Midbrain (tissue), 1 donor: ENCODE measurements at places on chromosomes 5 and 9.
A peak's percentile ranks its signal among the peaks of the same experiment; 100 is the strongest.

DNA sequence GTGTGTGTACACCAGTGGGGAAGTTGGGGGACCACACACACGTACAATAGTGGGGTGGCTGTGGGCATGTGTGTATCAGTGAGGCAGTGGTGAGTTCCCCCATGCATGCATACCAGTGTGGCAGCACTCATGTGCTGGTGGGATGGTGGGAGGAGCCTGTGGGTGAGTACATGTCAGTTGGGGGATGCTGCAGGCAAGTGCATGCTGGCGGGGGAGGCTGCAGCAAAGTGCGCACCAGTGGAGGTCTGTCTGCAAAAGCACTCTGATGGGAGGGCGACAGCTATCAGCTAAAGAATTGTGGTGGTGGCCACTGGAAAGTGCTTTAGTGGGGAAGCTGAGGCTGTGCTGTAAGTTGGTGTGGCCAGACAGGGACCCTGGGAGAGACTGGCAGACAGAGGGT lies 418.8 kb downstream of the KIAA0825 start:
- DNase-seq: no peak

DNA sequence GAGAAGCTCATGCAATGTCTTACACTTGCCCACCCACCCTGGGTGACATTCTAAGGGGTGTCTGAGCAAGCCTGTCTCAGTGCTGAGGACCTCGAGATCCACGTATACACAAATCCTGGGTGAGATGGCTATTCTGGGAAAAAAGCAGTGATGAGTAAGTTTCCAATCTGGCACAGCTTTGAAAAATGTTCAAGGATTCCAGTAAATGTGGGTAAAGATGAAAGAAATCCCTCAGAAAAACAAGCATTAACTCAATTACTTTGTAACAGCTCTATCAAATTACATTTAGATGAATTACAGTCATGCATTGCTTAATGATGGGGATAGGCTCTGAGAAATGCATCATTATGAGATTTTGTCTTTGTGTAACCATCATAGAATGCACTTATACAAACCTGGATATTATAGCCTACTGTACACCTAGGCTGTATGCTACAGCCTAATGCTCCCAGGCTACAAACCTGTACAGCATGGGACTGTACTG lies 26.9 kb downstream of the GOLM1 start:
- no peak for DNase-seq

- DNase-seq: no peak
Observed at GRCh38 chr9:21686738-21687137, 115.7 kb upstream of the MTAP start.

DNA sequence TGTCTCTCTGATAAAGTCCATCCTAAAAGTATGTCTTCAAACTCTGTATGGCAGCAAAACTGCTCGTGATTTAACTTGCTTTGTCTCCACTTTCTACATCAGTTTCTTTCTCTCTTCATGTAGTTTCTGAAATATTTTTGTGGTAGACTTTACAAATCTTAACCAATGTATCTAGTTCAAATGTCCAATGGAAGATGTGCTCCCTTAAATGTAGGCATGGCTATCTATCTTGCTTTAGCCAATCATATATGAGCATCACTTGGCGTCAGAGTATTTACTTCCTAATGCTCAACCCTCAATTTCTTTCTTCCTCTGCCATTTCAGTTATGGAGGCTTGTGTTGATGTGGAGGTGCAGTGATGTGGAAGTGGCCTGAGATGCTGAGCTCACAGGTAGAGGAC lies 206.1 kb upstream of the ZNF608 start:
- DNase-seq: no peak

- no peak for DNase-seq
Observed at GRCh38 chr5:26310415-26310814, 728.0 kb downstream of the CDH9 start.

DNA sequence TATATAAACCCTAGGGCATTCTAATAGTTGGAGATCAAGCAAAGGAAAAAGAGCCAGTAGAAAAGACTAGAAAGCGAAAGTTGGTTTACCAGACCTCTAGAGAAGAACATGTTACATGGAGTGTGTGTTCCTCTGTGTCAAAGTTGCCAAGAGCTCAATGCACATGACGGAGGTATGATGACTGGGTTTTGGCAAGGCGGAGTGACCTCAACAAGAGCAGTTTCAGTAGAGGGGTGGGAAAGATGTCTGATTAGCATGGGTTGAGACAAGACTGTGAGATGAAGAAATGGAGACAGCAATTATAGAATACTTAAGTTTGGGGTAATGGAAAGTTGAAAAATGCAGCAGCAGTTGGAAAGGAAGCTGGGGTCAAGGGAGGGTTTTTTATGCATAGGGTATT lies 1.6 kb downstream of the ANKDD1B start:
- no peak for DNase-seq

DNA sequence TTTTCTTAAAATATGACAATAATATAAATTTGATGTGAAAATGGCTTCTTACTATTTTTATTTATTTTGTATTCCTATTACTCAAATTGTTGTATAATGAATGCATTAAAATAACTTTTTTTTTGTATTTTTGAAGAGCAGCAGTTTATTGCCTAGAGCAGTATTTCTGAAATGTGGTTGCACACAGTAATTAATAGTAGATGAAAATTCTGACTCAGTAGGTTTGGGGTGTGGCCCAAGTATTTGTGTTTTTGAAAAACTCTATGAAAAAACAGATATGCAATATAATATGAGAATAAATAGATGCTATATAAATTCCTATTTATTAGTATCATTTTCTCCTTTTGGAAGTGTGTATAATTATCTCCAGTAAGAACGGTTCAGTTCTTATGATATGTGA lies 2225.3 kb upstream of the C9orf72 start:
- DNase-seq: no peak

DNA sequence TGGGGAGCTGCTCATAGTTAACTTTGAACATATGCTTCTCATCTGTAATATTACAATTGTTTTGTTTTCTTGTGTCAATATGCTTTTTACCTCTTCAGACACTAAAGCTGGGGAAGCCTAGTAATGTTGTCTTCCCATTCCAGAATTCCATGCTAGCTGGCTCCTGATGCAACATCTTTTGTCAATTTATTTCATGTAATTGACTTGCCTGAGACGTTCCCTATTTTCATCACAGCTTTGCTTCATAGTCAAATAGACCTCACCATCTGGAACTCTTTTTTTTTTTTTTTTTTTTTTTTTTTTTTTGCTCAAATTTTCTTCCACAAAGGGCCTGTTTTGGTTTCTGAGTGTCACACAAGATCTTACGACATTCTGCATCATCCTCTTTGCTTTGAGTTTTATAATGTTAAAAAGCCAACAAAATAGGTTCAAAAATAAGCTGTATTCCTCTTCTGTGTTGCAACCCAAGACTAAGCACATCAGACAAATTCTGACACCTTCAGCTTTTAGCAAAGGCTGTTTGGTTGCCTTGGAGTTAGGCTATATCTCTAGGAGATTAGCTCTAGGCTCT lies 235.2 kb downstream of the NR3C1 start:
- no peak for DNase-seq

GRCh38 chr5:164364237-164365208 lies 859.1 kb downstream of the MAT2B start:
- DNase-seq: no peak

- peak; percentile 27 for DNase-seq
Observed at GRCh38 chr9:37986771-37987258, 82.2 kb downstream of the SHB start.

GRCh38 chr5:172785429-172786088 lies 14.6 kb upstream of the DUSP1 start:
- no peak for DNase-seq

DNA sequence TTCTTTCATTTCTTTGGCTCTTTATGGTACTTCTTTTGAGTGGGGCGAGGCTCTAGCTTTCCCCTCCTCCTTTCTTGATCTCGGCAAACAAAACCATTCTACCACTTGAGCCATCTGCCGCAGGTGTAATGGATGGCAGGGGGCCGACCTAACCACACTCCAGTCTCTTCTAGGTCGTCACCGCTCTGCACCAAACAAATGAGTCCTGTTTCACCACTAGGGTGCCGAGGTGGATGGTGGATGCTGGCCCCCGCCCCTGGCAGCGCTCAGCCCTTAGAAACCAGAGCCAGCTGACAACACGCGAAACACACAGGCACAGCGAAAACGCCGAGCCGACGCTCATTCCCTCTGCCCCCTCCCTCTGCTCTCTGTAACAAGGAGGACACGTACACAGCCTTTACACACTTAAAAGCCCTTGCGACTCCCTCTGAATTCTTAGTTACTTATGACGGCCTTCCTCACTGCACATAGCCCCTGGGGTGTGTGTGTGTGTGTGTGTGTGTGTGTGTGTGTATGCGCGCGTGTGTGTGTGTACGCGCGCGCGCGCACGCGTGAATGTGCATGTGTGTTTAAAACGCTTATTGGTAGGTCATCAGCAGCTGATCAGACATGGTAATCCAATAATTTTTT lies 199.4 kb downstream of the MEF2C start:
- no peak for DNase-seq

DNA sequence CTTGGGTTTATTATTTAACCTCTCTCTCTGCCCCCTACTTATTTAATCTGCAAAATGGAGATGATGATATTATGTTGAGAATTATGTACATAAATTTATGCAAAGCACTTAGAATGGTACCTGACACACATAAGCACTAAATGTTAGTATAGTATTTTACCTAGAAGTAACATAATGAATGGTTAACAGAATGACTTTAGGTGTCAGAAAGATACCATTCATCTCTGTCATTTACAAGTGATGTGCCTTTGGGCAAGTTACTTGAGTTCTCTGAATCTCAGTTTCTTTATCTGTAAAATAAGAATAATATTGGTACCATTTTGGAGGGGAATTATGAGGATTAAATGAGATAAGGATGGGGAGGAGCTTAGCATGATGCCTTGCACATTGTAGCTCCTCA lies 159.4 kb downstream of the PPP2R2B start:
- DNase-seq: no peak

DNA sequence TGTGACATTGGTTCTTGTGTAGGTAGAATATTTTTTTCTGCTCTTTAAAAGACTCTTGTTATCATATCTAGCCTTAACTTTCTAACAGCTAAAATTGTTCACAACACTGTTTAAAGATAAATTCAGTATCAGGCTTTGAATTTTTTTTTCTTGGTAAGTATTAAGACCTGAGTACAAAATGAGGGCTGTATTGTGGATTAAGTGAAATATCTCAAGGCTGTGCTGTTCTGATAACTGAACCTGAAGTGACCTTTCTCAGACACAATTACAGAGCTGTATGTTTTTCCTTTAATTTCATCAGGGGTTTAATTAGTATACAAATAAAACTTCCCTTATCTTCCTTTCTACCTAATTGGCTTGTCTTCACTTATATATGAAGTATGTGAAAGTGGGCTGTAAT lies 290.5 kb downstream of the CCDC171 start:
- no peak for DNase-seq

GRCh38 chr9:131517761-131518190 lies 13.3 kb downstream of the UCK1 start:
- DNase-seq: peak; percentile 30

- DNase-seq: no peak
Observed at GRCh38 chr5:134086943-134087305, 27.6 kb upstream of the TCF7 start.

- DNase-seq: no peak
Observed at GRCh38 chr5:105413406-105413990, 1850.9 kb upstream of the NUDT12 start.

DNA sequence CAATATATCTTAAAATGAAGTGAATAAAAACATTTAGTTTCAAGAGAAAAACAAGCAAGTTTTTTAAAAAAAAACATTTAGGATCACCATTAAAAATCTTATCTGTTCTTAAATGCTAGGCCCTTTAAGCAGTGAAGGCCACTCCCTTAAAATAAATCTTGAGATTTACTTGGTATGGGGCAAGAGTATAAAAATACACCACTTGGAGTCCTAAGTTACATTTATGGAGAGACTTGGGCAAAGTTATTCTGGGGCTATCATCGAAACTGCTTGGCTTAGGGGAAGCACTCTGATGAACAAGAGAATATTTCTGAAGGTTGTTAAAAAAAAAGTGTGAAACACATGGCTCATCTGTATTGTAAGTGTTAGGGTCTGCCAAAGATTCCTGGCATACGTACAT lies 97.4 kb downstream of the NR3C1 start:
- DNase-seq: no peak

DNA sequence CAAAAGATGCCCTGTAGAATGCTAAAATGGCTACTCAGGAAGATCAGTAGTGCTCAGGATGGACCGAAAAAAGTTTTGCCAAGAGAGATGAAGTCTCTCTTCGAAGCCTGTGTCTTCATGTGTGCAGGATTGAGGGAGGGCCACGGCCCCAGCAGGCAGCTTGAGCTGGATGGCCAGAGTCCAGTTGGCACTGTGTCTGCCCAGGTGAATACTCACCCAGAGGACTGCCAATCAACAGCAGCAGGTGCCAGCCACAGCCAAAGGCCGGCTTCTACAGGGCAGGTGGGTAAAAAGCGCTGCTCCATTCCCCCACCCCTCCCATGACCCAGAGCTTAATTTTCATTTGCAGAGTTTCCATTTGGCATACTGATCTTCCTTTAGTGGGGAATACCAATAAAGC lies 287.9 kb upstream of the ZNF608 start:
- no peak for DNase-seq

DNA sequence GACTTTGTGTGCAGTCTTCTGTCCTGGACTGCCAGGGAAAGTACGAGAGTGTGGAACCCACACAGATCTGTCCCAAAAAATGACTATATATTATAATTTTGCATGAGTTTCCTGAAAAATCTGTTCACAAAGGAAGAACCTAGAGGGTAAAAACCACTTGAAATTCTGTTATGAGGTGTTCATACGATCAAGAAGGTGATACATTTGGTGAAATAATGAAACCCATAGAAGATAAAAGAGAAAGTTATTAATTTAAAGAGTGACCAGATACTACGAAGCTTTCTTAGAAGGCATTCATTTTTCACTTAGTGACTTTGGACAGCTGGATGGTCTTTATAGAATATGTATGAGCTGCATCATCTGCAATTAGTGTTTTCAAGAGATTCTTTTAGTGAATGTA lies 32.9 kb downstream of the SLC12A2 start:
- no peak for DNase-seq

DNA sequence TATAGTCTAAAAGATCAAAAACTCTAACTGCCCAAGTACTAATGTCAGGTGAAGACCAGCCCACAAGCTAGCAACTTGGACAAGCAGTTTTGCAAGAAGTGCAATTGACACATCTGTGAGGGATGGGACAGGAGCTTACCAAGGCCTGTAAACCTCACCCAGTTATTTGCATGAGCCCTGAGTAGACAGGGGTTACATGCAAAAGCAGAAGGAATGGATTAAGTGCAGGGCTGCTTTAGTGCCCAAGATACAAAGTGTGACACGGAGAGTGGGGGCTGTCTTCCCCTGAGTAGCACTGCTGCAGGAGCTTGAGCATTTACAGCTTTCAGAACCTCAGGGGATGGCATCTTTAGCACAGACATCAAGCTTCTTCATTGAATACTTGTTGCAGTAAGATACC lies 286.7 kb downstream of the ELAVL2 start:
- DNase-seq: no peak

- no peak for DNase-seq
Observed at GRCh38 chr5:116343961-116344360, 230.7 kb downstream of the SEMA6A start.

- DNase-seq: no peak
Observed at GRCh38 chr5:111530298-111530740, 18.0 kb upstream of the STARD4 start.
